ENCODE measurements at places on chromosomes 5 and 9. TPM values are rescaled to one million over a fixed set of nuclear protein-coding genes. Genes with fewer than 3 reads are reported as not detected.
A peak's percentile ranks its signal among the peaks of the same experiment; 100 is the strongest.

GRCh38 chr9:125634040-125634717 lies 72.8 kb downstream of the MAPKAP1 start:
- no peaks in the 10 kb centered on the region for H3K27me3 ChIP-seq
- ATAC-seq, result no peak
- H3K4me3 ChIP-seq, result no peak overlapping the region
- no peak overlapping the region for H3K27ac ChIP-seq
- no peaks in the 10 kb centered on the region for H3K4me1 ChIP-seq

DNA sequence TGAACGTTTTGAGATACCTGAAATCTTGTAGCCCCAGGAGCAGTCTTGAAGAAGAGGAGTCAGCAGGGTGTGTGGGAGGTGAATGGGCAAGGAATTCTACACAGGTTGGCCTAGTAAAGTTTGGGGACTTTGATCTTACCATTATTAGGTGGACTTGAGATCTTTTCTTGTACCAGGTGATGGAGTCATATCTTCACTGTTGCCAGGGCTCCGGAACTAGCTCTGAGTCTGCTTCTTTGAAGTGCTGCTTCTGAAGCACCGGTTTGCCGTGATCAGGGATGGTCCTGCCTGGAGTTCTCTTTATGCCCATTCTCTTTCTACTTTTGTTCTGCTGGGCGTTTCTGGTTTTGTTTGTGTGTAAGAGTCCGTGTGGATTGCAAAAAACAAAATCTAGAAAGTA lies 27.4 kb downstream of the RCL1 start:
- no peak overlapping the region for H3K4me3 ChIP-seq
- ATAC-seq, result no peak
- H3K4me1 ChIP-seq, result no peaks in the 10 kb centered on the region
- no peaks in the 10 kb centered on the region for H3K36me3 ChIP-seq
- H3K27ac ChIP-seq, result no peak overlapping the region

DNA sequence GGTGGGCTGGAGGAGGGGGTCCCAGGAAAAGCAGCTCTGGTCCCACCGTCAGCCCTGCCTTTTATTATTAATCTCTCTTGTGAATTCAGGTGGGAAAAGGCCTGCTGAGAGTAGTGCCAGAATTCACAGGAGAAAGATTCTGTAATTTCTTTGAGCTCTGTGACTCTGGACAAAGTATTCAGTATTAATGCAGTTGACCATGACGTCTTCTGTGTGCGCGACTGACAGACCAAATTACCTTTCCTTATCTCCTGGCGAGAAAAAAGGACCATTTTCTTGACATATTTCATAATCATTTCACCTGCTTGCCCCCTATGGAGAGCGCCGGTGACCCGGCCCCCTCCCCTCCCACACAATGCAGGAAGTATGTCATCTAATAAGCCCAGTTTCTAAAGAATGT lies 26.8 kb upstream of the GRHPR start:
- no peaks in the 10 kb centered on the region for H3K36me3 ChIP-seq
- no peak overlapping the region for H3K4me3 ChIP-seq
- H3K27me3 ChIP-seq, result no peaks in the 10 kb centered on the region
- H3K4me1 ChIP-seq, result no peaks in the 10 kb centered on the region
- H3K27ac ChIP-seq, result no peak overlapping the region

SURF2 gene
- total RNA-seq, result 15.7 TPM

DNA sequence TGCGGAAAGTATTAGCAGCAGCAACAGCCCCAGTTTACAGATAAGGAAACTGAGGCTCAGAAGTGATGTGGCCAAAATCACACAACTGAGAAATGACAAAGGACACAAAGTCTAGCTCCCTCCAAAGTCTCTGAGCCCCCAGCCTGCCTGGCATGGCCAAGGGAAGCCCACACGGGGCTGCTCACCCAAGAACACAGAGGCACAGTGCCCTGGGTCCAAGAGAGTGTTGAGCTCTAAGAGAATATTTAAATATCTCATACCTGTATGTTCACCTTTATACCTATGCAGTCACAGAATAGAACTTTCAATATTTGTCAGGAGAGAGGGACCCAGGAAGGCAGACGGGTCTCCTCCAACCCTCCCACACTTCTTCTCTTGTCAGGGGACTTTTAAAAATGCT lies 16.6 kb downstream of the VAV2 start:
- H3K4me1 ChIP-seq, result peaks cover 22% of the 10 kb centered on the region
- H3K27ac ChIP-seq, result no peak overlapping the region
- H3K27me3 ChIP-seq, result no peaks in the 10 kb centered on the region
- no peak overlapping the region for H3K4me3 ChIP-seq
- H3K36me3 ChIP-seq, result no peaks in the 10 kb centered on the region
- no peak for ATAC-seq

GRCh38 chr5:80837679-80838078 lies 122.5 kb upstream of the RASGRF2 start:
- H3K27me3 ChIP-seq, result no peaks in the 10 kb centered on the region
- no peak for ATAC-seq
- H3K36me3 ChIP-seq, result no peaks in the 10 kb centered on the region
- no peak overlapping the region for H3K4me3 ChIP-seq
- H3K4me1 ChIP-seq, result no peaks in the 10 kb centered on the region
- no peak overlapping the region for H3K27ac ChIP-seq

GRCh38 chr5:72692231-72692637 lies 124.2 kb upstream of the TNPO1 start:
- H3K27me3 ChIP-seq, result no peaks in the 10 kb centered on the region
- no peak overlapping the region for H3K27ac ChIP-seq
- no peak overlapping the region for H3K4me3 ChIP-seq
- ATAC-seq, result no peak
- no peaks in the 10 kb centered on the region for H3K4me1 ChIP-seq

LPAR1 gene
- total RNA-seq, result 65.4 TPM

GRCh38 chr9:24590432-24590831 lies 44.7 kb upstream of the IZUMO3 start:
- no peaks in the 10 kb centered on the region for H3K4me1 ChIP-seq
- H3K27ac ChIP-seq, result no peak overlapping the region
- H3K27me3 ChIP-seq, result no peaks in the 10 kb centered on the region
- ATAC-seq, result no peak

- no peak overlapping the region for H3K27ac ChIP-seq
- no peaks in the 10 kb centered on the region for H3K27me3 ChIP-seq
- H3K4me1 ChIP-seq, result no peaks in the 10 kb centered on the region
- no peaks in the 10 kb centered on the region for H3K36me3 ChIP-seq
- no peak for ATAC-seq
Measured at GRCh38 chr5:29777373-29777772, 1416.1 kb upstream of the CDH6 start.

GRCh38 chr9:90801973-90802322 lies 329 bp downstream of the SYK start:
- ATAC-seq, result no peak
- peak overlapping the region; percentile 45 for H3K27ac ChIP-seq
- peaks cover 20% of the 10 kb centered on the region for H3K4me1 ChIP-seq
- H3K27me3 ChIP-seq, result peaks cover 57% of the 10 kb centered on the region

GRCh38 chr5:150836703-150837102 lies 9.6 kb upstream of the IRGM start:
- ATAC-seq, result no peak
- H3K4me3 ChIP-seq, result no peak overlapping the region
- H3K27ac ChIP-seq, result no peak overlapping the region
- H3K4me1 ChIP-seq, result no peaks in the 10 kb centered on the region
- H3K27me3 ChIP-seq, result peaks cover 6% of the 10 kb centered on the region

DNA sequence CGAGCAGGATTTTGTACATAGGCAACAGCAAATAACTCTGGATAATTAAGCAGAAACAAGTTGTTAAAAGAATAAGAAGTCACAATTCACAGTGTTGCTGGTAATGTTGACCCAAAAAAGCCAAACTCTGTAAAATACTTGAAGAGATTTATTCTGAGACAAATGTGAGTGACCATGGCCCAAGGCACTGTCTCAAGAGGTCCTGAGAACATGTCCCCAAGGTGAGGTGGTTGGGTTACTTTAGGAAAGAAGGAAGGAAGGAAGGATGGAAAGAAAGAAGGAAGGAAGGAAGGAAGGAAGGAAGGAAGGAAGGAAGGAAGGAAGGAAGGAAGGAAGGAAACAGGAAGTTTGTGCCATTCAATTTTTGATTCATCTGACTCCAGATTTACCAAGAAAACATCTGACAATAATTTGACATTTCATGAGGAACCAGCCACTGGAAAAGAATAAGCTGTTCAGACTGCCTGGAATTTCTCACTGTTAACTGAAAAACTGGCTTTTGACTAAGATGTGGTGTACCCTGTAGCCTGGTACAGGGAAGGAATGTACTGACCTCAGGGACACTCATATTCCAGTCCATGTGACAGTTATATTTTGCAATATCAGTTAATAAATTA lies 295.9 kb upstream of the TNC start:
- H3K4me1 ChIP-seq, result no peaks in the 10 kb centered on the region
- H3K4me3 ChIP-seq, result no peak overlapping the region
- no peak for ATAC-seq
- H3K27me3 ChIP-seq, result no peaks in the 10 kb centered on the region
- H3K36me3 ChIP-seq, result no peaks in the 10 kb centered on the region

- H3K4me3 ChIP-seq, result no peak overlapping the region
- no peaks in the 10 kb centered on the region for H3K4me1 ChIP-seq
- H3K36me3 ChIP-seq, result no peaks in the 10 kb centered on the region
- ATAC-seq, result no peak
- no peak overlapping the region for H3K27ac ChIP-seq
- H3K27me3 ChIP-seq, result no peaks in the 10 kb centered on the region
Measured at GRCh38 chr5:159682623-159683022, 233.7 kb upstream of the ADRA1B start.

- no peak overlapping the region for H3K4me3 ChIP-seq
- no peaks in the 10 kb centered on the region for H3K36me3 ChIP-seq
- no peaks in the 10 kb centered on the region for H3K4me1 ChIP-seq
- H3K27me3 ChIP-seq, result no peaks in the 10 kb centered on the region
Measured at GRCh38 chr5:16780325-16780724, 155.8 kb downstream of the MYO10 start.

ZNG1A gene
- 53.4 TPM for total RNA-seq

- H3K4me1 ChIP-seq, result no peaks in the 10 kb centered on the region
- H3K27ac ChIP-seq, result no peak overlapping the region
- no peak for ATAC-seq
- no peaks in the 10 kb centered on the region for H3K27me3 ChIP-seq
Measured at GRCh38 chr5:107474361-107474715, 196.4 kb downstream of the EFNA5 start.

DNA sequence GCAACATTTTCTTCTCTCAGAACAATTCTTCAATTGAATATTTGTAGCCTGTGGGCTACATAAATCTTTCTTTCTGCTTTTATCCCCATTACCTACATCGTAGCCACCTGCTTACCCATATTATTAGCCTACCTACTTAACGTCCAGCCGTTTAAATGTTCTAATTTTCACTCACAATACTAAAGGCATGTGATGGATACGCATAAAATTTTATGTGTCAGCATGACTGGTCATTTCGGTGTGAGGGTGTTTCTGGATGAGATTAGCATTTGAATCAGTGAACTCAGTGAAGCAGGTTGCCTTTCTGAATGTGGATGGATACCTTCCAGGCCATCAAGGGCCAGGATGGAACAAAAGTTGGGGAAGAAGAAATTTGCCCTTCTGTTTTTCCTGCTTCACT lies 1722.5 kb upstream of the ACO1 start:
- no peak for ATAC-seq
- no peaks in the 10 kb centered on the region for H3K4me1 ChIP-seq
- H3K27me3 ChIP-seq, result no peaks in the 10 kb centered on the region

DNA sequence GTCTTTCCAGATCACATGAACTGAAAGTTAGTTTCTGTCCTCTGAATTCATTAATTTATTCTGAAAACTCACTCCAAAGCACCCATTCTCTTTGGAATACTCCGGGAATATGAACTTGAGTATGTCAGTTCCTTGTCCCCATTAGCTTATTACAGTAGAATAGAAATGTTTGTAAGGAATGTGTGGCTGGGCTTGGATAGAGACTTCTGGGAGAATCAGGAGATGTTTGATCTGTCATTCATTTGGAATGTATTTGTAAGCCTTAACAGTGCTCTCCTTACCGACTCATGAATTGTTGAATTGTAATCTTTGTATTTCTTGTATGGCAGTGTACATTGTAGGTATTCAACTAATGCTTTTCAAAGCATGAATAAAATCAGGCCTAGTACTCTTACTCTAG lies 548.4 kb downstream of the LRRC70 start:
- H3K27me3 ChIP-seq, result no peaks in the 10 kb centered on the region
- H3K36me3 ChIP-seq, result no peaks in the 10 kb centered on the region
- no peak overlapping the region for H3K27ac ChIP-seq
- H3K4me1 ChIP-seq, result no peaks in the 10 kb centered on the region

CCNI2 gene
- total RNA-seq, result not detected

GRCh38 chr5:77180167-77181081 lies 30.1 kb upstream of the PDE8B start:
- no peak overlapping the region for H3K27ac ChIP-seq
- H3K27me3 ChIP-seq, result peaks cover 28% of the 10 kb centered on the region
- peaks cover 21% of the 10 kb centered on the region for H3K4me1 ChIP-seq
- peak overlapping the region; percentile 19 for H3K4me3 ChIP-seq
- ATAC-seq, result peak; percentile 12

GRM6 gene
- not detected for total RNA-seq

CREBRF gene
- total RNA-seq, result 61.7 TPM

CDX1 gene
- not detected for total RNA-seq

- H3K27ac ChIP-seq, result no peak overlapping the region
- no peak for ATAC-seq
- H3K27me3 ChIP-seq, result no peaks in the 10 kb centered on the region
- H3K4me1 ChIP-seq, result no peaks in the 10 kb centered on the region
Measured at GRCh38 chr5:15983392-15983791, 196.2 kb downstream of the MARCHF11 start.

TRPM6 gene
- total RNA-seq, result 0.27 TPM

DNA sequence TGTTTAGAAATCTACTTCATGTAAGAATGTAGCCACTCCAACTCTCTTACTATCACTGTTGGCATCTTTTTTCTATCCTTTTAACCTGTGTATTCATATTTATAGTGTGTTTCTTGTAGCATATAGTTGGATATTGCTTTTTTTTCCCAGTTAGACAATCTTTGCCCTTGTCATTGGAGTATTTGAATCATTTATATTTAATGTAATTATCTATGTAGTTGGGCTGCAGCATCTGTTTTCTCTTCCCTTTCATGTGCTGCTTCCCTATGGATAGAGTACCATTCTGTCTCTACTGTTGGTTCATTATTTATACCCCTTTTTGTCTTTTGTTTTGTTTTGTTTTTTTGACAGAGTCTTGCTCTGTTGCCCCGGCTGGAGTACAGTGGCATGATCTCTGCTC lies 45.2 kb upstream of the PPP2CA start:
- ATAC-seq, result no peak
- no peaks in the 10 kb centered on the region for H3K27me3 ChIP-seq
- H3K4me1 ChIP-seq, result no peaks in the 10 kb centered on the region
- H3K4me3 ChIP-seq, result no peak overlapping the region
- no peaks in the 10 kb centered on the region for H3K36me3 ChIP-seq

DNA sequence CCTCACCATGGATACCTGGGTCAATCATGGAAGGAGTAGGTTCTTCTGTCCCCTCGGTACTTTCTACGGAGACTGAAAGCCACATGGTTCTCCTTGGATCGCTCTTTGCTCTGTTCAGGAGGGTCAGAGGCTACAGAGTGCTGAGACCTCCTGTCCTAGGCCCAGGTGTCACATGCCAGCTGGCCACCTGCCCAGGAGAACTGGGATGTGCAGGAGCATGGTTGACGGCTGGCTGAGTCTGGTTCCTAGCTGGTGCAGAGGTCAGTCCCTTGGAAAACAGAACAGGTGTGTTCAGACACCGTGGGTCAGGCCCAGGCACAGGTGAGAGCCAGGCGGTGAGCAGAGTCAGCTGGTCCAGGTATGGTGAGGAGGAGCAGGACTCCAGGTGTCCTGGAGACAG lies 416.3 kb downstream of the IRX1 start:
- H3K27ac ChIP-seq, result no peak overlapping the region
- peaks cover 4% of the 10 kb centered on the region for H3K27me3 ChIP-seq
- H3K36me3 ChIP-seq, result no peaks in the 10 kb centered on the region

IL7R gene
- 1.1 TPM for total RNA-seq

DPM2 gene
- 9.8 TPM for total RNA-seq

HMMR gene
- total RNA-seq, result not detected

DMAC1 gene
- 18.8 TPM for total RNA-seq
